ENCODE measurements at places on chromosomes 1 and 21.
A peak's percentile ranks its signal among the peaks of the same experiment; 100 is the strongest.

GRCh38 chr1:101567582-101568189, 330.9 kb downstream of the S1PR1 start:
- peak; percentile 33 for DNase-seq

DNA sequence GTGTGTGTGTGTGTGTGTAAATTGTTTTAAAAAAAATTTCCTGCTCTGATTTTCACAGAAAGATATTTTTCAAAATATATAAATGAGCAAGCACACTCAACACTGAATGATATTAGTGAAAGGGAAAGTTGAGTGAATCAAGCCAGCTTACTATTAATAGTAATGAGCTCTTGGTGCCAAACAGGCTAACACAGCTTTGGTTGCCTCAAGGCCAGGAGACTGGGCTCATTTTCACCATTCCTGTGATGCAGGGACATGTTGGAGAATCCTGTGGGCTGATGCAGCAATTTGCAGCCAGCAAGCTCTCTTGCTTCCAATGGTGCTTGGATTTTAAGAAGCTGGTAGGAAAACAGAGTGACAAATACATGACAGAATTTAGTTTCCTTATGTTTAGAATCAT, 30.2 kb downstream of the PLA2G4A start:
- no peak for DNase-seq

DNA sequence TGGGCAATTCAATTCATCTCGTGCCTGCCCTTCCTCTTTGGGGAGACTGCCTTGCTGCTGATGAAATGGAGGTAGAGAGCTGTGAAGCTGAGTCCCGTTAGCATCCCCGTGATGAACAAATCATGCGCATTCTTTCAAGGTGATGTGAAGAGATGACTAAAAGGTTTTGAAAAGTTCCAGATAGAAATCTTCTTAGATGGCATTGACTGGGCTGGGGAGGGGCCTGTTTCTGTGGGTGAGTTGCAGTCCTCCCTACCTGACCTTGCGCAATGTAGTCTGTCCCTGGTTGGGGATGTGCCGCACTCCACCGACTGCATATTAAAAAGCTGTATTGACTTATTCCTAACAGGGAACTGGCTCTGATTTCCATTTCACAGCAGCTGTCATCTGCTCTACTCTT, 49.6 kb downstream of the ST6GALNAC3 start:
- DNase-seq, result no peak

- DNase-seq, result no peak
Observed at GRCh38 chr1:182651339-182651724, 33.1 kb downstream of the RGS8 start.

DNA sequence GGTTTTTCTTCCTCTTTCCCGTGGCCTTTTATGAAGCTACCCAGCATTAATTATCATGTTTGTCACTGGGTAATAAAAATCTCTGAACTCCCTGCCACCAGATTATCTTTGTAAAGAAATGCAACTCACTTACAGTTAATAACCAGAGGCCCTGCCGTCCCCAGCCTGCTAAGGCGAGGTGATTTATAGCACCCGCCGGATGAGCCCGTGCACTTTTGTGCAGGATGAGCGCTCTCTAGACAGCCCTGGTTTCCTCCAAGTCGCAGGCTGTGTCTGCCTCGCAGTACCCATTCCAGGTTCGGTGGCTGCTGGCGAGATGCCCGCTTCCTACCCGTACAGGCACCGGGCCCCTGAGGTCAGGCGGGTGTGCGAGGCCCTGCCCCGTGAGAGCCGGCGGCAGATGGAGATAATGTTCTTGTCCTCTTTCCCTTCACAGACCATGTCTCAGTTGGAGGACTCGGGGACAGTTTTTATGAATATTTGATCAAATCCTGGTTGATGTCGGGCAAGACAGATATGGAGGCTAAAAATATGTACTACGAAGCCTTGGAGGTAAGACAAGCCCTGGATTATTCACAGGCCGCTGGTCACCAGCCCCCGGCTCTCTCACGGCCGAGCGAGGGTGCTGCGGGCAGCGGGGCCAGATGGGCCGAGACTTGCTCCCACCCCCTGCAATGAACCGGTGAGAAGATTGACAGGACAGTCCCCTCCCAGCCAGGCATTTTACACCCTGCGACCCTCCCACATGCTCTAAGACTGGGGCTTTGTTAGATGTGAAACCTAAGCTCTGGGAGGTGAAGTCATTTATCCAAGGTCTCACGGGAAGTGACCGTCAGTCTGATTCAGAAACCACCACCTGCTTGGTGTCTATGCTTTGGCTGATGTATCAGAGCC, 28.5 kb upstream of the SELENON start:
- DNase-seq, result no peak
